ENCODE measurements at places on chromosomes 2 and 18. TPM values are rescaled to one million over a fixed set of nuclear protein-coding genes. Genes with fewer than 3 reads are reported as not detected.

GRCh38 chr2:181742361-181742760, 62.0 kb upstream of the NEUROD1 start:
- no peak for DNase-seq

Gene PARD3B
- 13.5 TPM for total RNA-seq

GRCh38 chr2:200356321-200356720, 49.8 kb downstream of the SPATS2L start:
- no peak for DNase-seq

GRCh38 chr2:58543442-58543841, 302.3 kb upstream of the FANCL start:
- DNase-seq: no peak

Gene GNAL
- total RNA-seq: 45.9 TPM

DNA sequence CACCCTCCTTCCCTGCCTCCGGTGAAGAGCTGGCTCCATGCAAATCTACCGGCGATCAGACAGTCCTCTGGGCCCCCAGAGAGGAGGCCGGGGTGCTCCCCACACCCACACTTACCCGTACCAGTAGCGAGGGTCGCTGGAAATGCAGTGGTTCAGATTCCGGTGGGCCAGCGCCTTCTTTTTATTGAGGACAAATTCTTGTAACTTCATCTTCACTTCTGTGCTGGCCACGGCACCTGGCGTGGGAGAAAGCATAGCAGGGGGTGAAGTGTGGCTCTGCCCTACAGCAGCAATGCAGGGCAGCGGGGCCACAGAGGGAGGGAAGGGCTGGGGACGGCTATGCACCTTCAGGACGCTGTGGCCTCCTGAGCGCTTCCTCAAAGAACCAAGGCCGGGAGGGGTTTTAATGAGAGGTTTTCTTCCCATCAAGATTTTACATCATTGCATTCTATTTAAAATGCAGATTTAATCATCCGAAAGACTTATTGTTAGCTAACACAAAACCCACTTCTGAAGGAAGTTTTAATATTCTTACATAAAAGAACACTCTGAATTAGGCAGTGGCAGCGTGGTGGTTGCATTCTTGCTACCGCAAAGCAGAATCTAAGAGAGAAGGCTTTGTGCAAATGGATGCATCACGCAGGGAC, 237.0 kb downstream of the HDAC4 start:
- no peak for DNase-seq

GRCh38 chr2:38446418-38446817, 69.3 kb upstream of the ATL2 start:
- DNase-seq: no peak

Gene NYAP2
- 8.8 TPM for total RNA-seq

Gene HJURP
- total RNA-seq: not detected

GRCh38 chr18:24296276-24296675, 101.3 kb downstream of the OSBPL1A start:
- no peak for DNase-seq

Gene ZRANB3
- total RNA-seq: 16.2 TPM

Gene YES1
- total RNA-seq: 19.9 TPM

Gene ACKR3
- total RNA-seq: 16.1 TPM

- DNase-seq: no peak
These were observed 52.5 kb downstream of the IL1RL2 start for GRCh38 chr2:102239344-102239743.

Gene SMC6
- total RNA-seq: 16.3 TPM

DNA sequence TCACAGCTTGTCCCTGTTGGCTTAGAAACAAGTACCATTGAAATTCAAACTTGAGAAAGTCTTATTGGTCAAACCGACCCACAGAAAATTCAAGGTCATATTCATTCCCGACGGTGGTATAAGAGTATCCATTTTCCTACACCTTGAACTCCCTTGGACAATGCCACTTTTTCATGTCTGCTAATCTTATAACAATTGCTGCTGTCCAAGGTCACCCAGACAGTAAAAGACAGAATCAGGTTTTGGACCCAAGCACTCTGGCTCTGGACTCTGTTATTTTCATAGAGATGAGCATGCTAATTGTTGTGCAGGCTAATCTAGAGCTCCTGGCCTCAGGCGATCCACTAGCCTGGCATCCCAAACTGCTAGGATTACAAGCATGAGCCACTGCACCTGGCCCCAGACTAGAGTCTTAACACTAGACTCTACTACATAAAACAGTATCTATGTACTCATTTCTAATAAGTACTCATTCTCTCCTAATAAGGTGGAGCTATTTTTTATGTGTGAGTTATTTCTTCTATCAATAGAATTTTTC, 57.8 kb downstream of the C2orf76 start:
- no peak for DNase-seq

Gene MYOM1
- 6.3 TPM for total RNA-seq

DNA sequence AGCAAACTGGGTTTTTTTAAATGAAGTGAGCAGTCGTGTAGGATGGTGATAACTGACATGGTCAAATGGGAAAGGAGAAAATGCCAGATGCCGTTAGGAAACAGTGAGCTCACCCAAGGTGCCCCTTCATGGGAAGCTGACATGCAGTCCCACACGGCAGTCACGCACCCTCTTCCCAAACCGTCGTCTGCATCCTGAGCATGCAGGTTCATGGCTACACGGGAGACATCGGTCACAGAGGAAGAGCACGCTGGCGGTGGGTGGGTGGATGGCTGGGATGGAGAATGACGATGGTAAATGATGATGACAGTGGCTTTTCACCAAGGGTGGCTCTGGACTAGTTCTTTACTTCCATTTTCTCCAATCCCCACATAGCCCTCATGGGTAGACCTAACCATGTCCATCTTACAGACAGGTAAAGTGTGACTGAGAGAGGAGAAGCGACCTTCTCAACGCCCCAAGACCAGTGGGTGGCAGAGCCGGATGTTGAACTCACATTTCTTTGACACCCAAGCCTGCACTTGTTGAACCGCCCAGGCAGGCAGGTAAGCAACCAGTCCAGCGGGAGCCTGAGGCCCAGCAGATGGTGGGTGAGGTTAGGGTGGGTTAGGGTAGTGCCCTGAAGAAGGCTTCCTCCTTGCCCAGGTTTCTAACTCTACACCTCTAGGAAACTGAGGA, 44.5 kb downstream of the TNS1 start:
- DNase-seq: peak; percentile 15

Gene SERPINB13
- total RNA-seq: 0.90 TPM

GRCh38 chr2:16102976-16103380, 162.6 kb downstream of the MYCN start:
- no peak for DNase-seq

Gene DSC1
- 0.97 TPM for total RNA-seq

DNA sequence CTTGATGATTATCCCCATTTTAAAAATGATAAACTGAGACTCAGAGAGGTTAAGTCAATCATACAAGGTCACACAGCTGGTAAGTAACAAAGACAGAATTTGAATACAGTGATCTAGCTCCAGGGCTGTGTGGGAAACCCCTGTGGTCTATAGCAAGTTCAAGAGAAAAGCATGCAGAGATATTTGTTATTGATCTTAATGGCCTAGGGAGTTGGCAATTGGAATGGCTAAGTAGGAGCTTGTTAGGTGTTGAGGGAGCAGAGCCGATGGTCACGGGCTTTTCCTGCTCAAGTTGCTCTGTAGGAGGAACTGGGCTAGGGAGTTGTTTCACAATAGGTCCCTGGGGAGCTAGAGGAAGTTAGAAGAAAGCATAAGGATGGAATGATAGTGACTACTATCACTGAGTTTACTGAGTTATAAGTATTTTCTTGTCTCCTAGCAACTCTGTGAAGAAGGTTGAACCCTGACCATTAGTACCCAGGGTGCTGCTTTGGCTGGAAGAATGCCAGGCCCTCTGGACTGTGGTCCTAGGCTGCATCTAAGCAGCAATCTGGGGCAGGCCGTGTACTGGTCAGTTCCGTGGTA, 30.0 kb downstream of the RNF125 start:
- DNase-seq: no peak

- no peak for DNase-seq
These were observed 4.9 kb upstream of the DNAH7 start for GRCh38 chr2:196073521-196073920.

Gene ZNF142
- total RNA-seq: 51.3 TPM

Gene SLC19A3
- total RNA-seq: 5.3 TPM

Gene WDPCP
- total RNA-seq: 36.4 TPM

Gene ZNF396
- 4.8 TPM for total RNA-seq

Data from dorsolateral prefrontal cortex (tissue), 122 donors.